ENCODE measurements at places on chromosomes 11 and 22.

DNA sequence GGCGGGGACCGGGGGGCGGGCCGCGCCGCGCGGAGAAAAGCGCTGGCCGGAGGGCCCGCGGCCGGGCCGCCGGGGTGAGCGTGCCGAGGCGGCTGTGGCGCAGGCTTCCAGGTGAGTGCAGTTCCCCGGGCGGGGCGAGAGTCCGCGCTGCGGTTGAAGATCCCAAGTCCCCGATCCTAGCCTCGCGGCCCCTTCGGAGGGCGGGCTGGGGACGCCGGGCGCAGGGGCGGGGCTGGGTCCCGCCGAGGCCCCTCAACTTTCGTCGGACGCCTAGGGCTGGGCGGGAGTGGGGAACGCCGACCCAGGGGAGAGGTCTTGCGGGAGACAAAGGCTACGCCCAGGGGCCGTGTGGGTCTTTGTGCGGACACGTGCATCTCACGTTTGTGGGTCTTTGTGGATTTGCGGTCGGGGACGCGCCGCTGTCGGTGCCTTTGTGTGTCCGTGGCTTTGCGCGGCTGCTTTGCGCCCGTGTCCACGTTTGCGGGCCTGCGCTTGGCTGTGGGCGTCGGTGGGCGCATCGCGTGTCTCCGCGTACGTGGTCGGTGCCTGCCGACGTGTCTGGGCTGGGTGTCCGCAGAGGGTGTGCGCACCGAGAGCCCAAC lies at the start of gene TSKU:
TSKU (plus strand) TSS at position 63 of the 602 bp plus-strand sequence. CDS start 12,261 bp downstream, outside the sequence.
- DNase-seq: no peak

GRCh38 chr11:131744847-131745246 lies 374.4 kb downstream of the NTM start:
- DNase-seq: no peak

- no peak for DNase-seq
Observed at GRCh38 chr11:90701716-90702115, 478.9 kb upstream of the CHORDC1 start.

- no peak for DNase-seq
Observed at GRCh38 chr11:65945430-65945911, at the start of gene TSGA10IP. Gene TSGA10IP, plus strand, starts transcription at chr11:65945480. Its CDS starts 196 bp downstream, at chr11:65945676.

DNA sequence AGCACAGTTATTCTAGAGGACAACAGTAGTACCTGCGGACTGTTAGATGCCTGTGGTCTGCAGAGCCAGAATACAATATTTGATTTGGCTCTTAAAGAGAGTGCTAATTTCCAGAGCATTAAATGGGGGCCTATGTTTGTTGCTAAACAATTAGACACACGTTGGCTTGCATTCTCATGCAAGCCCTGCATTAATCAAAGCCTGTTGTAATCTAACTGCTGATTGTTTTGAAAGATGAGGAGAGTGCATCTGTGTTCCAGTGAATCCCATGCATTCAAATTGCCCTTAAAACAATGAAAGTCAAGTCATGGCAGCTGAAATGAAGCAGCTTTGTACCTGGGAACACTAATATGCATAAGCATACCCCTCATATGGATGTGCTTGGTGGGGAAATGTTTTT lies 419.4 kb downstream of the DYNC2H1 start:
- no peak for DNase-seq

- no peak for DNase-seq
Observed at GRCh38 chr22:43533156-43533530, 121.3 kb downstream of the MPPED1 start.

All from activated CD4-positive, alpha-beta T cell treated with anti-CD3 and anti-CD28 coated beads for 24 hours (primary cell).